ENCODE measurements at places on chromosomes 5 and 9.

- no peak for DNase-seq
Measured at GRCh38 chr5:179486596-179487051, 63.7 kb upstream of the RUFY1 start.

- no peak for DNase-seq
Measured at GRCh38 chr5:102843997-102844396, 88.9 kb downstream of the PAM start.

DNA sequence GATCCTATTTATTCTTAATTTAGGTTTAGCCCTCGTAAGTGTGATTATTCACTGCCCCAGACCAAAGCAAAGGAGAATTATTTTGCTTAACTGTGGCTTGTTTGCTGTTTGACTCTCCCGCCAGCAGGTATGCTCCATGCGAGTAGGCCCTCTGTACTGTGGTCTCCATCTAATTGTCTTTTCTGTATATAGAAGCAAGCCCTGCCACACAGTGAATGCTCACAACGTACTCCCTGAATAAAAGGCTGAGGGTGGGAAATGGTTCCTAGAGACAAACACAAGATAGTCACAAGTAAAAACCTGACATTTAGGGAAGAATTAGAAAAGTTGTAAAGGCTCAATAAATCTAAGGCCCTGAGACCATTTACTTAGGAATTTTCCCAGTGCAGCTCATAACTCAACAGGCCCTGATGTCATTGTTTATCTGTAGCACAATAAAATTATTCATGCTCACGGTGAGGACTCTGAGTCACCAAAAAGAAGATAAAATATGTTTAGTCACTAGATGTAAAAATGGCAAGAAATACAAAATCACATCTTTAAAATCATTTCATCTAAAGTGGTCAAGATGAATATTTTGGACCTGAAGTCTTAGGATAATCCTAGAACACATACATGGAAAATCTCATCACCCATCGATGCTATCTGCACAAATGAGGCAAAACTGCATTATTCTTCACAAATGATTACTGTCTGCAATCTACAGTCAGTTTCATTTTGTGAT is 473.2 kb downstream of the ENC1 start:
- no peak for DNase-seq

DNA sequence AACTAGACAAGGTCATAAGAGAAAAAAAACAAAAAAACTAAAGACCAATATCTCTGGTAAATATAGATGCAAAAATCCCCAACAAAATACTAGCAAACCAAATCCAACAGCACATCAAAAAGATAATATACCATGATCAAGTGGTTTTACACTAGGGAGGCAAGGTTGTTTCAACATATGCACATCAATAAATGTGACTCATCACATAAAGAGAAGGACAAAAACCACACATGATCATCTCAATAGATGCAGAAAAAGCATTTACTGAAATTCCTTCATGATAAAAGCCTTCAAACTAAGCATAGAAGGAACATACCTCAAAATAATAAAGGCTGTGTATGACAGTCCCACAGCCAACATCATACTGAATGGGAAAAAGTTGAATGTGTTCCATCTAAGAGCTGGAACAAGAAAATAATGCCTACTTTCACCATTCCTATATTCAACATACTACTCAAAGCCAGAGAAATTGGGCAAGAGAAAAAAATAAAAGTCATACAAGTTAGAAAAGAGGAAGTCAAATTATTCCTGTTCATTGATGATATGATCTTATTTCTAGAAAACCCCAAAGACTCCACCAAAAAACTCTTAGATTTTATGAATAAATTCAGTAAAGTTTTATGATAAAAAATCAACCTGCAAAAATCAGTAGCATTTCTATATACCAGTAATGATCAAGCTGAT is 72.2 kb upstream of the FAM169A start:
- no peak for DNase-seq

GRCh38 chr5:96663608-96664007 is 1.4 kb downstream of the CAST start:
- no peak for DNase-seq

DNA sequence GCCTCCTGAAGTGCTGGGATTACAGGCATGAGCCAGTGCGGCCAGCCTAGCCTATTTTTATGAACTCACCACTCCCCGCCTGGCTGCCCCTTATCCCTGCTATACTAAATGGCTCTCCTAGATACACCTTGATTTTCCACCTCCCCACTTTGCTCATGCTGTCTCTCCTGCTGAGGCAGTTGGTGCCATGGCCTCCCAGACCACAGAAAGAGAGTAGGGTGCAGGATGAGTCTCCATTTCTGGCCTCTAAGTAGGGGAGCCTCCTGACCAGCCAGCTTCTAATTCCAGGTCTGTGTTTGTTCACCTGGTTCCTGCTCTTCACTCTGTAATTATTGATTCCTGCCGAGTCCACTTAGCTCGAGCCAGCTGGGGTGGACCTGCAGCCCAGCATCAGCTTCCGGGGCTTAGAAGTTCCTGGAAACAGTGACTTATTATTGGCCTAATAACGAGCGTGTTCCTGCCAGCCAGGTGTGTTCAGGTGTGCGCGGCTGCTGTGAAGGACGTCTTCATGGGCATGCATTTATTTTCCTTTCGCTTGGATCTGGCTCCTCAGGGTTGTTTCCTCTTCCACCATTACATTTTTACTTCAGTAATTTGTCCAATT is 34.0 kb downstream of the ZNF618 start:
- no peak for DNase-seq

DNA sequence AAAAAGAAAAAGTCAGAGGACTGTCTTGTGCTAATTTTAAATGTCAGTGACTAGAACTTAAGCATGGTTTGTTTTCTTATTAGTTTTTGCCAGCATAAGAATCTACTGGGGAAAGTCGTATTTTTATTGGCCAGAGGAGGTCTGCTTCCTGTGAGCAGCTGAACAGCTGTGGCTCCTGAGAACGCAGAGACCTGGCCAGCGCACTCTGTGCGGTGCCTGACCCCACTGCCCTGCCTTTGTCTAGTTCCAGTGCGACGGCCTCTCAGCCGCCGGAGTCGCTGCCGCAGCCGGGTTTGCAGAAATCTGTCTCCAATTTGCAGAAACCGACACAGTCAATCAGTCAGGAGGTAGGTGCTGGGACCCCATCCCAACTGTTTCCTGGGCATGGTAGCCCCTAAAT is 42.5 kb downstream of the PRRC2B start:
- no peak for DNase-seq

- DNase-seq: no peak
Measured at GRCh38 chr9:237858-238345, 23.2 kb downstream of the DOCK8 start.

DNA sequence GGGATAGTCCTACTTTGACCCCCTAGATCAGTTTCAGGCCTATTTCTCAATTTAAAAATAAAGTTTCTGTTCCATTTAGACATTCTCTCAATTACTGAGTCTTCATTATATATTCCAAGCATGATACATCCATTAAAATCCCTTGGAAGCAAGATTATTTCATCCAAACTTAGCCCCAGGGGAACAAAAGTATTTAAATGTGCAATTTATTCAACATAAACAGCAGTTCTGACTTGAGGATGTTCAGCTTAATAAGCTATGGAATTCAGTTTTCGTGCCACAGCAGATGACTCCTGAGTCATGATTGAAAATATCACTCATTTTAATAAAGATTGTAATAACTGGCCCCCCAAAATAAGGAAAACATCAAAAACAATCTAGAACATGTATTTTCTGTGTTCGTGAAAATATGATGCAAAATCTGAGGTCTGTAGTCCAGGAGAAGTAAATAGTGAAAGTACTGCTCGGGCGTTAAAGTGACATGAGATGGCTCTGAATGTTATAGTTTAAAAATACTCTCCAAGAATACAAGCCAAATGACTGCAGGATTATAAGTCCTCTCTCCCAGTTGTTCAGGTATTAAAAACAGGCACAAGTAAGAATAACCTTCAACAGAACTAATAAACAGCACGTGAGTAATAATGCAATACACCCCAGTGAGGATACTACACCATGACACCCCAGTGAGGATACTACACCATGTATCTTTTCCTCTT is 67.1 kb downstream of the RETREG1 start:
- DNase-seq: no peak

DNA sequence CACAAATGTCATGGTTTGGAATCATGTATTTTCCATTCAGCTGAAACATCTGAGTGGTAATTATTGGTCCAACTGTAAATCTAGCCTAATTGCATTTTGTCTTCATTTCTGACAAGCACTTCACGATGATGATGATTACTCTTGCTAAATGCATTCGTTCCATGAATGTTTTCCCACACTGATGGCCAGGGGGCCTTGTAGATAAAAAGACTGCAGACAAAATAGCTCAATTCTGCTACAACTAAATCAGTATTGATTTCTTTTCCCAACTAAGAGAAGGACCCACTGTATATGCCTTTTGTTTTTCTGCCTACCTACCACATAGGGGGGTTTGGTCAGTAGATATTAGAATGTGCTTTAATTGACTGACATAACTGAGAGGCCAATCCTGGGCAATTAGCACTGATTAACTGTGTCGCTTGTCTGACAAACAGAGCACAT is 1351.3 kb upstream of the NUDT12 start:
- DNase-seq: no peak

GRCh38 chr5:119019949-119020348 is 31.6 kb upstream of the DTWD2 start:
- no peak for DNase-seq

GRCh38 chr5:53321721-53322120 is 158.7 kb upstream of the FST start:
- no peak for DNase-seq

GRCh38 chr5:135308752-135309151 is 90.3 kb downstream of the MACROH2A1 start:
- no peak for DNase-seq

DNA sequence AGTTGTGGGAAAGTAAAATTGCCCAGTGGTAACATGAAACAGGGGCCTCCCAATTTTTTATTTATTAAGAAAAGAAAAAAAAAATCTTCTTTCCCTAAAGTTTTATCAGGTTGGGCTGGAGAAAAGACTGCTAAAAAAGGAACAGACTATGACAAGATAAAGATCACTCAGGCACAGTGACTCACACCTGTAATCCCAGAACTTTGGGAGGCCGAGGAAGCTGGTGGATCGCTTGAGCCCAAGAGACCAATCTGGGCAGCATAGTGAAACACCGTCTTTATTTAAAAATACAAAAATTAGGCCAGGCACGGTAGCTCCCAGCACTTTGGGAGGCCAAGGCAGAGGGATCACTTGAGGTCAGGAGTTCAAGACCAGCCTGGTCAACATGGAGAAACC is 312.5 kb downstream of the CETN3 start:
- no peak for DNase-seq

DNA sequence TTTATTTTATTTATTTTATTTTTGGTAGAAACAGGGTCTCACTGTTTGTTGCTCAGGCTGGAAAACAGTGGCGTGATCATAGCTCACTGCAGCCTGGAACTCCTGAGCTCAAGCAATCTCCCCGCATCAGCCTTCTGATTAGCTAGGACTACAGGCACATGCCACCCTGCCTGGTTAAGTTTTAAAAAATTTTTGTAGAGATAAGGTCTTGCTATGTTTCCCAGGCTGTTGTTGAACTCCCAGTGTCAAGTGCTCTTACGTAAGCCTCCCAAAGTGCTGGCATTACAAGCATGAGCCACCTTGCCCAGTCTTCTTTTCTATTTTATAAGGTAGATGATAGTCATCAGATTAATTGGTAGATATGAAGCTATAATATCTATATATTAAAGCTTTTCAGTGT is 382.7 kb downstream of the CDH12 start:
- no peak for DNase-seq

DNA sequence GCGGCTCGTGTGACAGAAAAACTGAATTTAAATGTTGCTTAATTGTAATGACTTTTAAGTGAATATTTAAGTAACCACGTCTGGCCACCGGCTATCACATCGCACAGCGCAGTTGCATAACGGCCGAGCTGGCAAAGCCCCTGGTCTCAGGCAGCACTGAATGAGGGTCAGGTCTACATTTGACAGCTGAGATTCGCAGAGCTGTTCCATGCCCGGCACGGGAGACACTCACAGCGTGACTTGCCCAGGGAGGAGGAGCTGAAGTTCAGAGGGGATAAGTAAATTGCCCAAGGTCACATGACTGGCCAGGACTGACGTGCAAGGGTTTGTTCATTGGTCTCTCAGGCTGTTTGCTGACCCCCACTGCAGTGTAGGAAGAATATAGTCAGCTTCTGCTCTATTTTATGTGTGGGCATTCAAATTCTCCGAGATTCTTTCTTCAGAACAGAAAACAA is 17.4 kb upstream of the COL5A1 start:
- DNase-seq: no peak

GRCh38 chr9:112848316-112849151 is 42.1 kb downstream of the SLC46A2 start:
- DNase-seq: no peak

DNA sequence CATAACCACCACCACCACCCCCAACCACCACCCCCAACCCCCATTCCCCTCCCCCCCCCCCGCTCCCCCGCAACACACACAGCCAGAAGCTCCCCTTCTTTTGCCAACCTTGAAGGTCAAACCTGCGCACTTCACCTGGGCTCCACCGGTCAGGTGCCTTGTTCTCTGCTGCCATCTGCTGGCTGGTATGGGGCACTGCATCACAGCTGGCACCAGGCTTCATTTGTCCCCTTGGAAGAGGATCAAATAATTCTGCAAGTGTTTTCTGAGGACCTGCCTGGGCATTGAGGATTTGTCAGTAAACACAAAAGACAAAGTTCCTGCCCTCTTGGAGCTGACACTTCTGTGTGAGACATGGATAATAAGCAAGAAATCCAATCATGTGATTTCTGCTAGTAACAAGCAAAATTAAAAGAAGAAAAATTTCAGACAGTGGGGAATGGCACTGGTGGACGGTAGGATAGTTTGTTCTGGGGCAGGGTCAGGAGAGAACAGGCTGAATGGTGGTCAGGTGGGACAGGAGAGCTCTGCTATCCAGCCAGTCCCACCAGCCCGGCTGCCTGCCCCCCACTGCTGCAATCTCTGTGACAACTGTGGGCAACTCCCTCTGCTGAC is 55.6 kb upstream of the LMX1B start:
- peak; percentile 21 for DNase-seq

DNA sequence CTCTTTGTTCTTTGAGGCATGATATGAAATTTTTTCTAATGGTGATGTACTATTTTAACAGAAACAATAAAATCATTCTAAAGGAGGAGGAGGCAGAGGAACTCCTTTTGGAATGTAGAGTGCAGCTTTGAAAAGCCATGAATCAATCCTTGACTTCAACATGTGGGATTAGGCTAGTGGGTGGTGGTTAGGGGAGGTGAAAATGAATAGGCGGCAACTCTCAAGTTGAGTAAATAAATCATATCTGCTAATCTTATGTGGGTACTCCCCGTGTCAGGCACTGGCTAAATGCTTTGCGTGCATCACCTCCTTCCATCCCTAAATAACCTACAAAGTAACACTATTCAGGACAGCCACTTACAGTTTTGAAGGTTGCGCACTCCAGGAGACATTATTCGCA is 35.1 kb downstream of the FAM81B start:
- DNase-seq: no peak

- DNase-seq: no peak
Measured at GRCh38 chr9:33221568-33221884, 18.4 kb upstream of the SPINK4 start.

- DNase-seq: no peak
Measured at GRCh38 chr5:90866915-90867731, 308.5 kb downstream of the ADGRV1 start.
